NCI-H2171 (cell line): ENCODE measurements at places on chromosomes 3 and 15.
A peak's percentile ranks its signal among the peaks of the same experiment; 100 is the strongest.

DNA sequence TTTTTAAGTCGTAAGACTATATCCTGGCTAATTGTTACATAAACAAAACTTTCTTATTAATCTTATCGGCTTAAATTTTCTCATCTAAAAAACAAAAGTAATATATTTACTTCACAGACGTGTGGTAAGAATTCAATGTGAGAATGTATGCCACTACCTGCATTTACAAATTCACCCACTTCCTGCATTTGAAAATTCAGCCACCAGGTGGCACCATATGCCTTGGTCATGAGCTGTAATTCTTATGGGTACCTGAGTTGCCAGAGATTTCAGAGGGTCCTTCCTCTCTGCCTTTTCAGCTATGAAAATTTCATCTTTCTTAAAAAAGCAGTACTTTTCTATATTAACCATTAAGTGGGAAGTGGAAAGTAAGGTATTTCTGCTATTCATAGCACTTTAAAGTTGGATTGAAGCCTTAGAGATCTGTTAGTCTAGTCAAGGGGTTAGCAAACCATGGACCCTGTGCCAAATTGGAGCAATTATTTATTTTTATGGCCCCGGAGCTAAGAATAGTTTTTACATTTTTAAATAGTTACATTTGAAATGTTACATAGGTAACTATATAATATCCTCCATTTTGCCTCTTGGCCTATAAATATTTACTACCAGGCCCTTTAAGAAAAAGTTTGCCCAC lies 127.8 kb downstream of the HCN4 start:
- peak; percentile 41 for DNase-seq

GRCh38 chr3:160948273-160948672 lies 156.9 kb downstream of the B3GALNT1 start:
- no peak for DNase-seq

- DNase-seq: no peak
Measured at GRCh38 chr15:77162872-77163633, 92.1 kb upstream of the TSPAN3 start.

- no peak for DNase-seq
Measured at GRCh38 chr15:88982946-88983342, 69.8 kb upstream of the MFGE8 start.

- no peak for DNase-seq
Measured at GRCh38 chr15:88202231-88202630, 54.3 kb downstream of the NTRK3 start.

- DNase-seq: no peak
Measured at GRCh38 chr3:157103280-157103679, 56.7 kb downstream of the CCNL1 start.

DNA sequence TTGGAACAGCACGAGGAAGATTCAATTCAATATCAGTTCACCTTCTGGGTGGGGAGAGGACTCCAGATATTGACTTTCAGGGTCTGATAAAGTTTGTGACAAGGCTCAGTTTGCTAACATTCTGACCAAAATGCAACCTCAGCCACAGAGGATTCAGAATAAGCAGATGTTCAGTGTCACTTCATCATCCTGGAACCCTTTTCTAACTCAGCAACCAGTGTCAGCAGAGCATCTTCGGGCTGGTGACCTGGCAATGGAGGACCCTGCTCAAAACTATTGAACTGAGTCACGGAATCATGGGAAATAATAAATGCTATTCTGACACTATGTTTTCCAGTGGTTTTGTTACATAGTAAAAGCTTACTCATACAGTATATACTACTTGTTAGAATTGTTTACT lies 433.4 kb upstream of the CFAP20DC start:
- DNase-seq: no peak

GRCh38 chr3:108190346-108190745 lies 31.9 kb downstream of the IFT57 start:
- DNase-seq: no peak

- peak; percentile 61 for DNase-seq
Measured at GRCh38 chr15:74307827-74308811, 59.3 kb downstream of the CYP11A1 start.

DNA sequence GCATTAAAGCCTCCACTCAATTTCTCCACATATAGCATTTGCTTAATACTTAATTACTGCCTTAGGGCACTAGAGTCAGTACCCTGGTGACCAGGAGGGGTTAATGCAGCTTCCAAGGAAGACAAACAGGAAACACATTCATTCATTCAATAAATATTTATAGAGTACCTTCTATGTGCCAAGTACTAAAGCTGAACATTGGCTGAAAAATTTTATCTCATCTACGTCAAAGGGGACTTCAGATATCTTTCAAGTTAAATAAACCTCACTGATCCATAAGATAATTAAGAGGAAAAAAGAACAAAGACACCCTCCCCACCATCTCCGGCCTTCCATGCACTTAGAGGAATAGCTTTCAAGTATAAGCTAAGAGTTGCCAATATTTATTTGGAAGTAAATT lies 156.9 kb upstream of the PRICKLE2 start:
- DNase-seq: no peak

GRCh38 chr15:92161039-92161670 lies 232.5 kb upstream of the ST8SIA2 start:
- DNase-seq: no peak

DNA sequence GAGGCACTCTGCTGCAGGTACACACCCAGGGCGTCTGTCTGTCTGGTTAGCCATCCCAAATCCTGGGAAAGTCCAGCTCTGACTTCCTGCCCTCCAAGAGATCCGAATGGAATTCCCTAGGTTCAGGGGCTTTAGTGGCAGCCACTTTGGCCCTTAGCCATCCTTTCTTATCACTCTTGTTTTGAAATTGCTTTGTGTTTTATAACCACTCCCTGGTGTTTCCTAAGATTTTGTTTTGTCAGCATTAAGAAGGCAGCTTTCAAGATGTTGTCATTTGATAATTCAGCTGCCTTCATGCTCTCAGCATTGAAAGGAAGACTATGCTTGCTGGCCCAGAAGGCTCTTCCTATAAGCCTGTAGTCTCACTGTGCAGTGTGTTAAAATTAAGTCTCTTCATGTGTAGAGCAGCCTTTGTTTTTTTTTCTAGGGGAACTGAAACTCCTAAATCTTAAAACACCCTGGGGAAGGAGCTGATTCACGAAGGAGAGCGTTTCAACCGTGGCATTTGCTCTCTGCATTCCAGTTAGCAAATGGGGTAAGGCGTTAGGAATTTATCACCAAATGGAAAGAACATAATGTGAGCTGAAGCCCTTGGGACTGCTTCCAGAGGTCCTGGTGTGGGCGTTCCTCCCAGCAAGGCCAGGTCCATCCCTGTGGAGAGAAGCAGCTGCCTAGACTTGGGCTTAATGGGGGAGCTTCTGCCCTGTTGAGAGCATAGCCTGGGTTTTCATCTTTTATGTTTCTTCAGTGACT lies 14.2 kb upstream of the CLEC3B start:
- no peak for DNase-seq

DNA sequence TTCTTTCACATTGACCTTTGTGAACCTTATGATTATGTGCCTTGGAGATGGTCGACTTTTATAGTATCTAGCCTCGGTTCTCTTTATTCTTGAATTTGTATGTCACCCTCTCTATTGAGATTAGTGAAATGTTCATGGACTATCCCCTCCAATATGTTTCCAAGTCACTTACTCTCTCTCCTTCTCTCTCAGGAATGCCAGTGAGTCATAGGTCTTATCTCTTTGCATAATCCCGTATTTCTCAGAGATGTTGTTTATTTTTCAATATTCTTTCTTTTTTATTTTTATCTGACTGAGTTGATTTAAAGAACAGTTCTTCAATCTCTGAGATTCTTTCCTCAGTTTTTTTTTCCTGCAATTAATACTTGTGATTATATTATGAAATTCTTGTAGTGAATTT lies 411.6 kb upstream of the CADM2 start:
- no peak for DNase-seq

- DNase-seq: no peak
Measured at GRCh38 chr15:70243686-70244540, 146.2 kb upstream of the TLE3 start.

DNA sequence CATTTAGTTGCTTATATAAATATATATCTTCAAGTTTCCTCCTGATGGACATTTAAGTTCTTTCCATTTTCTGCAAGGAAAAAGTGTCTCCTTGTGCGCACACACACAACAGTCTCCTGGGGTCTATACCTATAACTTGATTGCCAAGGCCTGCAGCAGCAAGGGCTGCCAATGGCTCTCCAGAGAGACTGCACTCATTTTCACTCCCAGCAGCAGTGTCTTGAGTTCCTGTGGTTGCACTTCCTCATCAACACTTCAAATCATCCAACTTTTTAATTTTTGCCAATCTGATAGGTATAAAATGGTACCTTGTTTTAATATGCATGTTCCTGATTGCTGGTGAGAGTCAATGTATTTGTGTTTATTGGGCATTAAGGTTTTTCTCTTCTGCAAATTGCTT lies 23.1 kb downstream of the TNFAIP8L3 start:
- no peak for DNase-seq

GRCh38 chr3:168249205-168249549 lies 153.5 kb upstream of the GOLIM4 start:
- DNase-seq: peak; percentile 32

- DNase-seq: no peak
Measured at GRCh38 chr3:9161298-9161697, 88.1 kb downstream of the SRGAP3 start.

DNA sequence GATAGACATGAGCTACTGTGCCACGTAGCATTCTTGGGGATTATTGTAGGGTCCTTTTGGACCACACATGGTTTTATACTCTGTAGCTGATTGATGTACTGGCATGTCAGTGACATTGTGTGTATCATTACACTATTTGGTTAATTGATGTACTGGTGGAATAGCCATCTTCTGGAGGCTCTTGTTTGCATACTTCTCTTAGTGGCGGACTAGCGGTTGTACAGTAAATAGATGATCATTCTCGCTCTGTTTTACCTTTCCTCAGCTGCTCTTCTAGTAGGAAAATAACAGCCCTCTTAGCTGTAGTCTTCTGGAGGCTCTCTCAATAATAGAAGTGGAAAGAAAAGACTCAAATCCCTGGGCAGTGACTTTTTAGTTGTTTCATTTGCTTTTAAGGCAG lies 24.8 kb downstream of the IGF1R start:
- no peak for DNase-seq

- peak; percentile 88 for DNase-seq
Measured at GRCh38 chr15:100849021-100849854, 30.4 kb upstream of the ALDH1A3 start.

DNA sequence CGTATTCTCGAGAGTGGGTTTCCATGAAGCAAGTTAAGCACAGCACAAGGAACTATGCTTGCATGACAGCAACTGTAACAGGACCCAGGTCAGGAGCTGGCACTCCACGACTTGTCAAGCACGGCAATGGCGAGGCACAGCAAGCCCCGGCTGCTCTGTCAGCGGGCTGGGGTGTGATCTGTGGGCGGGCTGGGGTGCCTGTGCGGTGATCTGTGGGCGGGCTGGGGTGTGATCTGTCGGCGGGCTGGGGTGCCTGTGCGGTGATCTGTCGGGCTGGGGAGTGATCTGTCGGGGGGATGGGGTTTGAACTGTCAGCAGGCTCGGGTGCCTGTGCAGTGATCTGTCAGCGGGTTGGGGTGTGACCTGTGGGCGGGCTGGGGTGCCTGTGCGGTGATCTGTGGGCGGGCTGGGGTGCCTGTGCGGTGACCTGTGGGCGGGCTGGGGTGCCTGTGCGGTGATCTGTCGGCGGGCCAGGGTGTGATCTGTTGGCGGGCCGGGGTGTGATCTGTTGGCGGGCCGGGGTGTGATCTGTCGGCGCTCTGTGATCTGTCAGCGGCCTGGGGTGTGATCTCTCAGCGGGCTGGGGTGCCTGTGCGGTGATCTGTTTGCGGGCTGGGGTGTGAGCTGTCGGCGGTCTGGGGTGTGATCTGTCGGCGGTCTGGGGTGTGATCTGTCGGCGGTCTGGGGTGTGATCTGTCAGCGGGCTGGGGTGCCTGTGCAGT lies 205.7 kb downstream of the XXYLT1 start:
- no peak for DNase-seq

DNA sequence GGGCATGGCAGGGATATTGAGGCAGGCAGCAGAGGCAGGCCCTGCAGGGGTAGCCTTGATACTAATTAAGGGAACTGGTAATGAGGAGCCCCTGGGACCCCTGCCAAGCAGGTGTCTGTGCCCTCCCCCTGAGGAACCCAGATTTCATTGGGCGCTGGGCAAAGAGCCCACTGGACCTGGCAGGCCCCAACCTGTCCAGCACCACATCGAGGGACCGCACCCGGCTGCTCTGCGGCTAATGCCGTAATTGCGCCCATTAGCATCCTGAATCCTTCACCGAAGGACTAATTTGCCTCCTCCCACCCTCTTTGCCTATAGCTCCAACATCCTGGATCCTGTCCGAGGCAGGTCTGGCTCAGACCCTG lies 13.7 kb upstream of the SEMA3B start:
- DNase-seq: no peak

DNA sequence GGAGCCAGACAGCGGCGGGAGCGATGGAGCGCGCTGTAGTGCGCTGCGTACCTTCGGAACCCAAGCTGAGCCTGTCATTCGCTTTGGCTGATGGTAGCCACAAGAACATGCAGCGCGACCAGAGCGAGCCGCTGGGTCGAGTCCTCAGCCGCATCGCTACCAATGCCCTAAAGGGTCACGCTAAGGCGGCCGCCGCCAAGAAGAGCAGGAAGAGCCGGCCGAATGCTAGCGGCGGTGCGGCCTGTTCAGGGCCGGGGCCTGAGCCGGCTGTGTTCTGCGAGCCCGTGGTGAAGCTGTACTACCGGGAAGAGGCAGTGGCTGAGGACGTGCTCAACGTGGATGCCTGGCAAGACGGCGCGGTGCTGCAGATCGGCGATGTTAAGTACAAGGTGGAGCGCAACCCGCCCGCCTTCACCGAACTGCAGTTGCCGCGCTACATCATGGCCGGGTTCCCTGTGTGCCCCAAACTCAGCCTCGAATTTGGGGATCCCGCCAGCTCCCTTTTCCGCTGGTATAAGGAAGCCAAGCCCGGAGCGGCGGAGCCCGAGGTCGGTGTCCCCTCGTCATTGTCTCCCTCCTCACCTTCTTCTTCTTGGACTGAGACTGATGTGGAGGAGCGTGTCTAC lies 498 bp downstream of the PDE12 start:
- DNase-seq: no peak

DNA sequence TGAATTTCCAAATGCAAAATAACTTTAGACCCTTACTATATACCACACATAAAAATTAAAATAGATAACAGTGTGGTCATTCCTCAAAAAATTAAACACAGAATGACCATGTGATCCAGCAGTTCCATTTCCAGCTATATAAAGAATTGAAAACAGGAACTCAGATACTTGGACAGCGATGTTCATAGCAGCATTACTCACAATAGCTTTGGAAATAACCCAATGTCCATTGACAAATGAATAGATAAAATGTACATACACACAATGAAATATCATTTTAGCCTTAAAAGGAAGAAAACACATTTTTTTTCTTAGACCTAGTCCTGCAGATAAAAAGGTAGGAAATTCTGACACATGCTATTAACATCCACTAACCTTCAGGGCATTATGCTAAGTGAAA lies 26.7 kb downstream of the RAD51 start:
- DNase-seq: no peak

- DNase-seq: no peak
Measured at GRCh38 chr15:26790118-26790517, 17.3 kb upstream of the GABRB3 start.

GRCh38 chr3:155367506-155367905 lies 74.0 kb upstream of the STRIT1 start:
- no peak for DNase-seq
